ENCODE measurements at places on chromosomes 11 and 22.

- no peak for DNase-seq
Observed at GRCh38 chr11:121091492-121092152, 9.4 kb upstream of the TECTA start.

DNA sequence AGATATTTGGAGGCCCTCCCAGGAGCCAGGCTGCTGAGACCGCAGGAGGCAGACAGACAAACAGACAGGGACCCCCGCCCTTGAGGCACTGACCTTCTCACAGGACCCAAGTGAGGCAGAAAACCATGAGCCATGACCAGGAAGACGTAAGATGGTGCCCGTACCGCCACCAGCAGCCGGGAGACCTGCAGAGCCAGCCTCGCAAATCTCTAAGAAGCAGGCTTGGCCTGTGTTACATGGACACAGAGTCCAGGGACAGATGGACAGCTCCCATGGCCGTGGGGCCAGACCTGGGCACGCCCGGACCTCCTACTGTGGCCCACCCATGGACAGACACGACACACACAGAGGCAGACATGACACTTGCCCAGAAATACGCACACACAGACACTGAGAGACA is 30.7 kb upstream of the TOLLIP start:
- no peak for DNase-seq

DNA sequence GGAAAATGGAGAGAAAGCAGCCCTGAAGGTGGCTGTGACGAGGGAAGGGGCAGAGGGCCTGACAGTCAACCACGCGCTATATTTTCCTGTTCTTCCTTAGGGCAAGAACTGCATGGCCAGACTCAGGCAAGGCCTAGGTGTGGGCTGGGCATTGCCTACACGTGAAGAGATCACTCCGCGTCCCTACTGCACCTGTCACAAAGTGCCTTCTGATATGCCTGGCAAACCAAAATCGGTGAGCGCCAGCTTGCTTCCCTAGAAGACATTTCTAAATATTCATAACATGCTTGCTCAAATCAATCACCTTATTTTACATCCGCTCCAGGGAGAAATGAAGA is 6.3 kb downstream of the TMEM121B start:
- no peak for DNase-seq

- no peak for DNase-seq
Observed at GRCh38 chr11:93959663-93960062, 61.5 kb upstream of the HEPHL1 start.

DNA sequence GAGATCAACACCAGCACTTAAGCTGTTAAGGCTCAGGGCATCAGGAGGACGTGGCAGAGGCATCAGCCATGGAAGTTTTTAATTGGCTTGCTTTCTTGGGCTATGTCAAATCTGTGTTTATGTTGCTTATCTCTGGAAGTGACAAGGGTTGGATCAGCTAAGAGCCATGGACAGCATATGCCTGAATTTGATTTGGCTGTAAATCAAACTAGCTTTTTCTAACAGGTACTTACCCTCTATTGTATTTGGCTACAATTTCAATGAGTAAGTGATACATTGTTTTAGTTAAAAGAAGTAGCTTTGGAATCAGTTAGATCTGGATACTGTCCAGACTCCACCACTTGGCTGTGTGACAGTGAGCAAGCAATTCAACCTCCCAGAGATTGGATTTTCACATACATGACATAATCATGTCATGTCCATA is 936.6 kb downstream of the OPCML start:
- DNase-seq: no peak

DNA sequence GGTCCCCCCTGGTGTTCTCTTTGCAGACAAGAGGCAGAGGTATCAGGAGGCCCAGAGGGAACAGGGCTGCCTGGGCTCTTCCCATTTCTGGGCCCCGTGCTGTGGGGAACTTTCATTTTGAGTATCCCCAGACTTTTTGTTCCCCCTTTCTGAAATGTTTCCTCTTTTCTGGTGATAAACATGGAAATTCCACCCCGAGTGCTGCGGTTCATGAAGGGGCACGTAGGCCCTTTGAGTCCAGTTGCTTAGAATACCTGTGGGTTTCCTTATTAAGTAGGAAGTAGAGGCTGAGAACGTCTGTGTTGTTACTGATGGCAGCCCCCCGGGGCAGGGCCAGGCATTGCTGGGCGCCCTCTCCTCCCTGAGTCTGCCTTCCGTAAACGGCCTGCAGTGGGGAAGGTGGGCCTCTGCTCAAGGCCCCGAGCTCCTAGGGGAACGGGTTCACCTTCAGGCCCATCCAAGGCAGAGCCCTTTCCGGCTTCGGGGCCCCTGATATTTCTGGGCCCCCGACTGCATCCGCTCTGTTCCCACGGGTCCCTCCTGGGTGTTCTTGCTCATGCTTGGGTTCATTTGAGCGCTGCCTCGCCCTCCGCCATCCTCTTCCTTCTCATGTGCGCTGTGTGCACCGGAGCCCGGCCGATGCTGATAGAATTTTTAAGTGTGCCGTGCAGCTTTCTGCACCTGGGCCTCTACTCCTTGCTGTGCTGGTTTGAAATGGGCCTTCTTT is 12.0 kb downstream of the TBC1D22A start:
- no peak for DNase-seq

- no peak for DNase-seq
Observed at GRCh38 chr11:34302046-34302921, 55.5 kb downstream of the ABTB2 start.

DNA sequence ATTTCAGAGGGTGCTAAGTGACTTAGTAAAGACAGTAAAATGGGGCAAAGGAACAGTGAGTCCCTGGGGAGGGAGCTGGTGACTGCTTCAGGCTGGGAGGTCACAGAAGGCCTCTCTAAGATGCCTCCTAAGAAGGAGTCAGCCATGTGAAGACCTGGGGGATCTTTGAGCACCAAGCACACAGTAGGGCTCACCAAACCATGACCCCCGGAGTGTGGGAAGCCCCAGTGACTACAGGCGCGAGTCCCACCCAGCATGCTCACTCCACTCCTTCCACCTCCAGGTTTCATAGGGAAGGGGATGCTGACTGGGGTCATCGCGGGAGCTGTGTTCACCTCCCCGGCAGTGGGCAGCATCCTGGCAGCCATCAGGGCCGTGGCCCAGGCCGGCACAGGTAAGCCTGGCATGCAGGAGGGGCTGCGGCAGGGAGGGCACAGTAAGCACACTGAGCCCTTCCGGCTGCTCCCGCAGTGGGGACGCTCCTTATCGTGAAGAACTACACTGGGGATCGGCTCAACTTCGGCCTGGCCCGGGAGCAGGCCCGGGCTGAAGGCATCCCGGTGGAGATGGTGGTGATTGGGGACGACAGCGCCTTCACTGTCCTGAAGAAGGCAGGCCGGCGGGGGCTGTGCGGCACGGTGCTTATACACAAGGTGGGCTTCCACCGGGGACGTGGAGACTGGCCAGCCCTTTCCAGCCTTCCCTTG is 5.9 kb downstream of the TKFC start:
- no peak for DNase-seq

GRCh38 chr11:129460714-129461113 is 85.1 kb downstream of the BARX2 start:
- no peak for DNase-seq

GRCh38 chr11:15864026-15864805 is 492.1 kb downstream of the SOX6 start:
- DNase-seq: no peak

- DNase-seq: no peak
Observed at GRCh38 chr11:116242006-116242405, 530.8 kb downstream of the BUD13 start.

- DNase-seq: no peak
Observed at GRCh38 chr11:48237727-48238126, 7.2 kb upstream of the OR4X2 start.

GRCh38 chr11:3781423-3781822 is 15.9 kb downstream of the NUP98 start:
- DNase-seq: no peak

DNA sequence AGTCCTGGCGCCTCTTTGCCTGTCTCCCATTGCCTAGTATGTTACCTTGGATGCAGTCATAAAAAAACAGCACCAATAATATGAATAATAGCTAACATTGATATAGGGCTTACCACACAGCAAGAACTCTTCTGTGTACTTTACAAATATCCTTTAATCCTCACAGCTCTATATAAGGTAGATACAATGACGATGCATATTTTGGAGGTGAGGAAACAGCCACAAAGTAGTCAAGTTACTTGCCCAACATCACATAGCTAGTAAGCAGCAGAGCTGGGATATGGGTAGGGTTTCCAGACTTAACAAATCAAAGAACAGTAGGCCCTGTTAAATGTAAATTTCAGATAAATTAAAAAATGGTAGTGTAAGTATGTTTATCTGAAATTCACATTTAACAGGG is 128.8 kb downstream of the ST3GAL4 start:
- no peak for DNase-seq

DNA sequence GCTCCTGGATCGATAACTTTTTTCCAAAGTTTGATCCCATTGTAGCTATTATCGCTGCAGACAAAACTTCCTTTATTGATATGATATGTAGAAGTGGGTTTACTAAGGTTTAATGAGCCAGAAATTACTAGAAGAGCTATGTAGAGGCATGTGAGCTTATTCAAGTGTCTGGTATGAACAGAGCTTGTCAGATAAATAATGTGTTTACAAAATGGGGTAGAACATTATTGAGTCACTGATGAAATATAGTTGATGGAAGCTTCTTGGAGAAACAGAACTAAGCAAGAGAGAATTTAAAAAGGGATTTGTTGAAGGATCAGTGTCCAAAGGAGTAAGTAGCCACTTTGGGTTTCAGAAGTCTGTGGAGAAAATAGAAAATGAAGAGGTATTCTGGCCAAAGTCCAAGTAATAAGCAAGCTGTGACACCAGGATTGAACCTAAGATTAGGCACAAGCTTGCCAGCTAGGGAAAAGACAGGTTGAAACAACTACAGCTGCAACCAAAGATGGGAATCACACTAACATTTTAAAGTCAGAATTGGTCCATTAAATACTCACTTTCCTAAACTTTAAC is 104.3 kb downstream of the MAML2 start:
- DNase-seq: no peak

- DNase-seq: peak; percentile 72
Observed at GRCh38 chr11:60978546-60979380, 7.3 kb downstream of the CD6 start.

GRCh38 chr11:115745610-115746512 is 241.6 kb upstream of the CADM1 start:
- DNase-seq: no peak

DNA sequence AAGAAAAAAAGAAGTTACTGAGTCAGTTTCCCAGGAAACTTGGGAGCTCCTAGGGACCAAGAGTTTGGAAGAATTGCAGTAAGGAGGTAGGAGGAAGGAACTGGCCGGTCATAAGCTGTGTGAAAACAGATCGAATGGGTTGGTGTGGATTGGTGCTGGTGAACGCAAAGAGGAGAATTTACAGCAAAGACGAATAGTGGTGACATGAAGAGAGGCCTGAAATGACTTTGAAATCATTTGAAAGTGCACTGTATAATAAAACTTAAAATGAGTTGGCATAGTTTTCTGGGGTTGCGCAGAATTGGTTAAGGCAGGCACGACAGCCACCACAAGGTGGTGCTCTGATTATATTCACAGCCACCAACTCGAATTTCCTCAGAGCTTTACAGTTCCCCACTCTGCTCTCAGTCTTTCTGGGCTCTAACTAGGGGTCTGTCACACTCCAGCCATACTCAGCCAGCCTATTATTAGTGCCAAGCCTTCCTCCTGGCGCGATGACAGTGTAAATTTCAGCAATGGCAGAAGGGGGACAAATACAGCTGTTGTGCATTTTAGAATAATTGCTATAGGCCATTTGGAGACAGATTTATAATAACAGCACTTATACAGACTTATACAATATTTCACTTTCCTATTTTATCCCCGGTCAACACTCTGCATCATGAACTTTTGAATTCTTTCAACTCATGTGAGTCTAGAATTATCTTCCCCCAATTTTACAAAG is 8.3 kb upstream of the HTR3B start:
- DNase-seq: no peak

GRCh38 chr11:70916351-70916750 is 336.0 kb downstream of the SHANK2 start:
- no peak for DNase-seq

DNA sequence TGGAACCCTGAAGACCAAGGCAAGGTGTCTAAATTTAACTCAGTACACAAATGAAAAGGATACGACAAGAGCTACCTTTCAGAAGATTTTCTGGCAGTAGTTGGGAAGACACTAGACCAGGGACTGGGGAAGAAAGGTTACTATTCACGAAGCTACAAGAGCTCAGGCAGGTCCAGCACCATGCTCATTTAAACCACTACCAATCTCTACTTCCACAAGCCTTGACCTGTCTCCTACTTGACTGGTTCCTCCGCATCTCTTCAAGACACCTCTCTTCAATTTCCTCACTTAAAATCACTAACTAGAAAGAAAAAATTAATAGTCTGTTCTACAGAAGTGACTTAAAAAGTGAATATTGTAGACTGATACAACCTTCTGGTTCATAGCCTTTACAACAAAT is 22.9 kb downstream of the TCF20 start:
- DNase-seq: no peak

- no peak for DNase-seq
Observed at GRCh38 chr11:102465696-102466095, 13.1 kb upstream of the TMEM123 start.

GRCh38 chr11:73521621-73522020 is 76.3 kb downstream of the FAM168A start:
- DNase-seq: no peak

DNA sequence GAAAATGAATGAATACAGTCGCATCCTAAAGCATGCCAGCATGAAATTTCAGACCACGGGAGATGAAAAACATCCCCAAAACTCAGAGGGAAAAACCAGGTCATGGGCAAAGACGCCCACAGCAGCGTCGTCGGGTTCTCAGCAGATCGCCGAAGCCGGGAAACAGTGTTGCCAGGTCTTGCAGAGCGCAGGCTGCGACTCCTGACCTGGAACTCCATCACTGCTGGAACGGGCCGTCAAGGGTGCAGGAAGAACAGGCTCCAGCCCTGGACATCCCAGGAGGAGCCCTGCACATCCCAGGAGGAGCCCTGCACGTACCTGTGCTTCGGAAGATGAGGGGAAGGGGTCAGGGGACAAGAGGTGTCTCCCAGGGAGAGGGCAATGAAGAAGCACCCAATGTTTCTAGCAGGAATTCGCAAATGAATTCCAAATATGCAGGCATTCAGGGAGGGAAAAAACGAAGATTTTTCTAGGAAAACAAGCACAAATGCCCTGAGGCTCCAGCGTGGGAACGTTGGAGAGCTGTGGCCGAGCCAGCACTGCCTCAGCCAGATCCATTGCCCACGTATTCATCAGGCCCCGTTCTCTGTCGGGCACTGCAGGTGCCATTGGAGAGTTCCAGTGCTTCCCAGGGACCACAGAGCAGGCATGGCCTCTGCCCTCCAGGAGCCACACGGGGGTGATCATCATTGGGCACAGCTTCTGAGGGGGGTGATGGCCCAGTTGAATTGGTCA is 1110.4 kb downstream of the BRD1 start:
- no peak for DNase-seq

- DNase-seq: no peak
Observed at GRCh38 chr11:24932110-24933000, 435.5 kb downstream of the LUZP2 start.

Measured in CD8-positive, alpha-beta memory T cell (primary cell).